ENCODE measurements at places on chromosomes 4 and X.

GRCh38 chrX:38618180-38618579 lies 56.8 kb downstream of the TSPAN7 start:
- no peak for DNase-seq

DNA sequence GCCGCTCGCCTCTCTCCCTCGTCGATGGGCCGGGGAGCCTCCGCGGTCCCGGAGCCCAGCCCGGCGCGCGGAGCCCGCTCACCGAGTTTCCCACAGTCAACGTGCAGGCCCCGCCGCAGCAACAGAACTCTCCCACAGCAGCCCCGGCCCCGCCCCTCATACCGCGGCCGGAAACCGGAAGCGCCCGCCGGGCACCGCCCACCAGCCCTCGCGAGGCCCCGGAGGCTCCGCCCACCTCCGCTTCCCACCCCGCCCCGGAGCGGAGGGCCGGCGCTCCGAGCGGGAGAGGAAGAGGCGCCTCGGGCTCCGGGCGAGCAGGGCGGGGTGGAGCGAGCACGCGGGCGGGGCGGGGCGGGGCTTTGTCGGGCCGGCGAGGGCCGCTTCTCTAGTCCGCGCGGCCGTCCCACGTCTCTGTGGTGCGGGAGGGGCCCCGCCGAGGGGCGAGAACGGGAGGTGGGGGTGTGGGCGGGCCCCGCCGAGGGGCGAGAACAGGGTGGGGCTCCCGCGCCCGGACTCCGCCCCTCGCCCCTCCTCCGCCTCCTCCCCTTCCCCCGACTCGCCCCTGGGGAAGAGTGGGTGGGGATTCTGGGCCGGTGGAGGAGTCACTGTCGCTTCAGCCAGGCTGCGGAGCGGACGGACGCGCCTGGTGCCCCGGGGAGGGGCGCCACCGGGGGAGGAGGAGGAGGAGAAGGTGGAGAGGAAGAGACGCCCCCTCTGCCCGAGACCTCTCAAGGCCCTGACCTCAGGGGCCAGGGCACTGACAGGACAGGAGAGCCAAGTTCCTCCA lies at the start of the genes ABCD1 and BCAP31:
TSS of gene ABCD1 (plus strand) at position 605 of the 787 bp plus-strand sequence. CDS start 411 bp downstream, outside the sequence.
TSS of gene BCAP31 (minus strand) at position 136 of the 787 bp plus-strand sequence. CDS start 1,143 bp downstream, outside the sequence.
- DNase-seq, result peak; percentile 87

DNA sequence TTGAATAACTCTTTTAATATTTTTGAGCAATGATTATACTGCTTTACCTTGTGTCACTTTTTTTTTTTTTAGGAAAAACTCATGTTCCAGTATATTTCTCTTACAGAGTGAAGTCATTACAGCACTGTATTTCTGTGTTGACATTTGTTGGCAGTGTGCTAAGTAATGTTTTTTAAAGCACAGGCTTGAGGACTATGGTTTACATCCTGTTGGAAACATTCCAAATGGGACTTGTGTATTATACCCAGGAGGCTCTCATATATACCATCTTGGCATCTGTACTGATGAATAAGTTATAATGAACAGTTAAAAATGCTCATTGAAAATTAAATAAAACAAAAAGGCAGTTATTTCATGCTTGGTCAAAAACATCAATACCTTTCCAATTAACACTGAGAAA lies 33.8 kb downstream of the CEP44 start:
- no peak for DNase-seq

DNA sequence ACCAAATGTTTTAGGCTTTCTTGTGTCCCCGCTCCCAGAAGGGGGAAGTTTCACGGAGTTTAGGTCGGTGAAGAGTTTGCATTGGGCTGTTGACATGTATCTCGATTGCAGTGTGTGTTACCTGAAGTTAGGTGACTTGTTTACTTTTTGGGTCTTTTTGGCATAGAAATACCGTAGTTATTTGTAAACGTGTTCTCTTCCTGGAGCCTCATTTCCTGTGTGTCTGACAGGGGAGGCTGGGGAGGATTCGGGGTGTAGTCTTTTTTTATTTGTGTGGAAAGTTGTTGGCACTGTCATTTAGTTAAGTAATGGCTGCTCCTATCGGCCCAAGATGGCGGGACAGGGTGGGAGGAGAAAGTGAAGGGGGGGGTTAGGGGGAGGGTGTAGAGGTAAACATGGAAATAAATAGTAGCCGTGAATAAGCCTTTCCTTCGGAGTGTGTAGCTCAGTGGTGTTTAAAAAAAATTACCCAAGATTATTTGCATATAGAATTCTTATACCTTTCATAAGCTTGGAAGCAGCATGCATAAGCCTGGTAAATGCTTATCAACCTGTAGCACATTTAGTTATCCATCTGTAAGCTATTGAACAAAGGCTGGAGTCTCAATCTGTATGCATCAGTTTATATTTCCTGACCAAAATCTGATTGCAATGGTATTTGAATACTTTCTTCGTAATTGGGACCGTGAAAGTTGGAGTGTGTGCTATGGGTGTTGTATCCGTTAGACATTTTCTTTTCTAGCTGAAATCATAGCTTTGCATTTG lies 1.6 kb downstream of the KDM6A start:
- DNase-seq, result no peak

- no peak for DNase-seq
These were observed 295.4 kb upstream of the KLF3 start for GRCh38 chr4:38368613-38369012.

- no peak for DNase-seq
These were observed 73.2 kb downstream of the CBLL2 start for GRCh38 chrX:22345884-22346283.

- no peak for DNase-seq
These were observed 154.9 kb downstream of the FRMPD4 start for GRCh38 chrX:12292996-12293765.

DNA sequence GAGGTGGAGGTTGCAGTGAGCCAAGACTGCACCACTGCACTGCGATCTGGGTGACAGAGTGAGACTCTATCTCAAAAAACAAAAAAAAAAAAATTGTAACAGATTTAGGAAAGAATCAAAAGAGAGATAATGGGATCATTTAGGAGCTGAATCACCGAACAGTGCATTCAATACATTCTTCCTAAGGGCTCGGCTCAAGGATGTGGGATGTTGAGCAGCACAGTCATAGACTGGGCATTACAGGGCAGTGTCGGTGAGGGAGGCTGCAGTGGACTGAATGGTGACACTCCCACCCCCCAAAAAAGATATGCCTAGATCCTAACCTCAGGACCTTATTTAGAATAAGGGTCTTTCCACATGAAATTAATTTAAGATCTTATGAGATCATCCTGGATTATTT lies 70.0 kb downstream of the EVC2 start:
- no peak for DNase-seq

- no peak for DNase-seq
These were observed 251.8 kb downstream of the ADGRL3 start for GRCh38 chr4:61451935-61452334.

- DNase-seq, result no peak
These were observed 50.0 kb downstream of the HOPX start for GRCh38 chr4:56630876-56631666.

- DNase-seq, result no peak
These were observed 555 bp upstream of the PGM2 start for GRCh38 chr4:37825968-37826294.

- no peak for DNase-seq
These were observed 88.0 kb downstream of the IRF2 start for GRCh38 chr4:184386271-184386781.

DNA sequence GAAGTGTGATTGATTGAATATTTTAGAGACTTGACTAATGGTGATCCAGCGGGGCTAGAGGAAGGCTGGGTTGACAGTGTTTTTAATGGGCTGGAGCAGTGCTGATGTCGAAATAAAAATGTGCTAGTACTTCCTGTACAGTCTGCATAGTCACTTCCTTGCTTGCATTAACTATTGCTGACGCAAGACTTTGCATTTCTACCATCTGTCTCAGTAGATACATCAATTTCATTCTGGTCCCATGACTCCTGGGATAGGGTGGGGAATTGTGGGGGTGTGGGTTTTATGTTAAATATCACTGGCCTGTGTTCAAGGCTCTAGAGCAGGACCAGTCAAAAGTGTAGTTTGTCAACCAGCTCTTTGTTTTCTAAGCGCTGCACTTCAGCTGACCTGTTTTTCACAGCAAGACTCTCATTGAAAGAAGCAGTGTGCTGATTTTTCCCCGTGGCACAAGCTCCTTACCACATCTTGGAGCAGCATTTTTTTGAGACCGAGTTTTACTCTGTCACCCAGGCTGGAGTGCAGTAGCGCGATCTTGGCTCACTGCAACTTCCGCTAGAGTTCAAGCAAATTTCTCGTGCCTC lies 35.2 kb upstream of the PHEX start:
- no peak for DNase-seq

GRCh38 chr4:126807132-126807531 lies 825.6 kb upstream of the INTU start:
- no peak for DNase-seq

- DNase-seq, result peak; percentile 12
These were observed 51.1 kb downstream of the SCML1 start for GRCh38 chrX:17788439-17788838.

DNA sequence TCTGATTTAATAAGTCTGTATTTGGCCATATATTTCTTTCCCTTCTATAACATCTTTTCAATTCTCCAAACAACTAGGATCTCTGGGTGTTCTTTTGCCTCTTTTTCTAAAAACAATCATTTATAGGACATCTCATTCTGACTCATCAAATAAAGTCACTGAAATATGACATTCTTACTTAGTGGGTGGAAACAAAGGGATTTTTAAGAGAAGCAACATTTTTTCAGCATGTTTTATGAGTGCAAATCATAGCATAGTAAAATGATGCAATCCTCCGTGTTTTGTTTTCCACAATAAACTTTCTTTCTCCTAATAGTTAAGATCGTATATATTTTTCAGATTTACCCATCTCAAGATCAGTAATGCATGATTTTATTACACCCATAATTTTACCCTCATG lies 179.8 kb downstream of the SPCS3 start:
- no peak for DNase-seq

Measured in activated T-cell treated with anti-CD3 and anti-CD28 coated beads for 48 hours (primary cell).